Lung microvascular endothelial cell (primary cell): ENCODE measurements at places on chromosomes 6 and 20.
A peak's percentile ranks its signal among the peaks of the same experiment; 100 is the strongest.

- no peak for DNase-seq
Observed at GRCh38 chr6:127690588-127690987, 113.6 kb downstream of the C6orf58 start.

DNA sequence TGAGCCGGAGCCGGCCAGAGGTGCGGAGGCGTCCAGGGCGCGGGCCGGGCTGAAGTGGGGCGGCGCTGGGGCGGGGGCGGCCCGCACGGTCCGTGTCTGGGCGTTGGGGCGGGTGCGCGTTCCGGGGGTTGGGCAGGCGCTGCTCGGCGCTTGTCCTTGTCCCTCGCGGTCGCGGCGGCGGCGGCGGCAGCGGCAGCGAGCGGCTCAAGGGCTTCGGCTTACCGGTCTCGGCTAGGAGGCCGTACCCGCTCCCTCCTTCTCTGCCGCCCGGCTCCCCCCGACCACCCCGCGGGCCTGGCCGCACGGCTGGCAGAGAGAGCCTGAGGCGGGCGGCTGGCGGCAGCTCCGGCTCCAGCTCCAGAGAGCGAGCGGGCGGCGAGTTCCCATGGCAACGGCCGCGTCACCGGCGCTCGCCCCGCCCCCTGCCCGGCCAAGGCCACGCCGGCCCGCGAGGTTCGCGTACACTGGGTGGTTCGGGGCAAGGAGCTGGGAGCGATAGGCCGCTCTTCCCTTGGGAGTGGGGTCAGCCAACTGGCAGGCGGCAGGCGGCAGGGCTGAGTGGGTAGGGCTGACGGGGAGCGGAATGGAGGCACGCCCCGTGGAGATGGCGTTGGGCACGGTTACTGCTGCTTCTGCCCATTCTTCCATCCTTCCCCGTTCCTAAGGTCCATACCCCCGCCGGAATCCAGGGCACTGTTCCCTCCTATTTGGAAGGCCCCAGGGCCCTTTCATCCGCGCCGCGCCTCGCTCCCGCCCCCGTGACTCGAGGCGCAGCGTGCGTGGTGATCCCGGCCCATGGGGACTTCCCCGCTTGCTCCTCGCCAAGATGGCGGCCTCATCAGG lies at the start of gene LRRC73:
Gene LRRC73, minus strand, starts transcription at position 363 of the 843 bp plus-strand sequence. CDS start 561 bp downstream, outside the sequence.
- peak; percentile 85 for DNase-seq

DNA sequence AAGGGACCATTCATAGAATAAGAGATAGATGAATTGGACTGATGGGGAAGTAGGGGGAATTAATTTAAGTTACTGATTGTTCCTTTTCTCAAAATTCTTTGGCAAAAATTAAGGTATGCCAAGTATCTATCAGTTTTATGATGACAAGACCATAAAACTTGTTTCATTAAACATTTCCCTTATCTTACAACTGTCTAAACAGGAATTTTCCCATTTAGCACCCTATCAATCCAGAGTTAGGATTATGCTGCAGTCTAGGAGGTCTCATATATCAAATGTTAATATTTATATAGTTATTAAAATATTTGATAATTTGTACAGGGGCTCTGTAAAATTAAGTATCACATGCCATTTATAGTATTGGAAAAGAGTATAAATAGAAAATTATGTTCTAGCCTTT lies 51.5 kb upstream of the ARID1B start:
- DNase-seq: no peak

DNA sequence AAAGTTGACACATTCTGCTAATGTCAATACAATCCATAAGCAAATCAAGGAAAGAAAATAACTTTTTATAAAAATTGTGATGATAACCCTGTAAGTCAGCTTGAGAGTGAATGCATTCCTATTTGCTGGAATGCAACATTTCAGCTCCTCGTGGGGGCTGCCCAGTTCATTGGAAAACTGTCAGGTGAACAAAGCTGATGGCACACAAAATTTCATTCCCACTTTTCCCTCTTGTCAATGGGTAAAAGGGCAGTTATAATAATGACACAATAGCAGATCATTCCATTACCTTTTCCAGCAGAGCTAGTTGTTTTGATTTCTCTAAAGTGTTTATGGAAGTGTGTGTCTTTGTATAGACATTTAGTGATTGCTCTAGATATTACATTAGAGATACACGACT lies 1124.6 kb upstream of the MAP3K7 start:
- DNase-seq: no peak

DNA sequence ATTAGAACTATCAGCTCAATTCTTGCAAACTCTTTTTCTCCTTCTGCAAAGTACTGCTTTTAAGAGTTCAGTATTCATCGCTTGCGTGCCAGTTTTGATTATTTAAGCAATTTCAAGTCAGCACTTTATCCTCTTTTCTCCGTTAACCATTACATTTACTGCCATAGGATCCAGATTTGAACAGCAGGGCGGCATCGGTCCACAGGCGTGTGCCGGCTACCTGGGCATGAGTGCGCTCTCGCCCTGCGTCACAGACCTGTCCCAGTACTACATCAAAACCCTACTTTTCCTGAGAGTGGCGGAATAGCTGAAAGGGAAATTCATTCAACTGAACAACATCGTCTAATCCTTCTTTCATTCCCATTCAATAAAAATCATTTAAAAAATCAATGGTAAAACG lies 53.4 kb downstream of the MYLK4 start:
- no peak for DNase-seq
